GM23338 (cell line): ENCODE measurements at places on chromosomes 5 and 9.
A peak's percentile ranks its signal among the peaks of the same experiment; 100 is the strongest.

DNA sequence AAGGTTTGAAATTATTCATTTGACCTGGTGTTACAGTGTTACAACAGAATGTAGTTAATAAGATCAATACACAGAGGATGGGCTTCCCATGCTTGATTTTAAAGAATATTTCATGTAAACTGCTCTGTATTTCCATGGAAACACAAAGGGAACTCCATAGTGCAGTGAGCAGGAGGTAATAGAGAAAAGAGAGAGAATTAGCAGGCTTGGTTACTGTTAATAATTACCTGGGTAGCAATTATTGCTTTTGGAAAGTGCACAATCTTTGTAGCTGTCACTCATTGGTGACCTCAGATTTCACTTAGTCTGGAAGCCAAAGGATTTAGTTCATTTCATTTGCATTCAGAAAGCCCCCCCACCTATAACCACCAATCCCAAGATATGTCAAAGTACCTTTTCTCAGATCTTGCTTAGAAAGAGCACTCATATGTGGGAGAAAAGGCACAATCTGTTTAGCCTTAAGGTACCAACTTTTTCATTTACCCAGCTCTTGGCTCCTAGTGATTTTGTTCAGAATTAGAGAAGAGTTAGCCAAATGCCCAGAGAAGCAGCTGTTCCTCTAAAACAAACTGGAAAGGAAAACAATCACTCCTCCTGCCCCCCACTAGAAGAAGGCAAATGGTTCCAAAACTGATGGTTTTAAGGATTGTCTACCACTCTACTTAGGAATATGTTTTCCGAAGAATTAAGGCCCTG lies 234.5 kb upstream of the SLC24A2 start:
- no peak for DNase-seq

DNA sequence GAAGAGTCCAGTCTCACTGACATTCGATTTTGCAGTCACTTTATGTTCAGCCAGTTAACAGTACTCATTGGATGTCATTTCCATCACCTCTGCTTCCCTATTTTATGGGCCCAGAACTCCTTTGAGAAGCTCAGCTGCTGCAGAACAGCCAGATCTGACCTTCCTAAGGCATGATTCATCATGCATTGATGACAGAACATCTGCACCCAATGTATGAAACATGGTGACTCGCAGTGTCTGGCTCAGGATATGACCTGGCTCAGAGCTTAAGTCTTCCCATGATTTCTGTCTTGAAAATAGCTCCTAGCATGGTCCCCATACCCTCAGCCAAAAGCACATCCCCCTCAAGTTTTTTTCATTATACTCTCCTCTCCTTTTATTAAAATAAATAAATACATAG lies 92.6 kb upstream of the TRIM32 start:
- DNase-seq, result no peak

- DNase-seq, result no peak
These were observed 2011.3 kb downstream of the EFNA5 start for GRCh38 chr5:105659396-105659795.

DNA sequence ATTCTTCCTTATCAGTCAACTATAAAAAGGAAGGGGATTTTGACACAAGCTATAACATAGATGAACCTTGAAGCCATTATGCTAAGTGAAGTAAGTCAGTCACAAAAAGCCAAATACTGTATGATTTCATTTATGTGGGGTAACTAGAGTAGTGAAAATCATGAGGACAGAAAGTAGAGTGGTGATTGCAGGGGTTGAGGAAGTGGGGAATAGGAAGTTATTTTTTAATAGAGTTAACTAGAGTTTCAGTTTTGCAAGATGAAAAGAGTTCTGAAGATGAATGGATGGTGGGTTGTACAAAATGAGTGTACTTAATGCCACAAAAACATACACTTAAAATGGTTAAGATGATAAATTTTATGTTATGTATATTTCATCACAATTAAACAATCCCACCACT lies 65.4 kb upstream of the FAM174A start:
- no peak for DNase-seq

DNA sequence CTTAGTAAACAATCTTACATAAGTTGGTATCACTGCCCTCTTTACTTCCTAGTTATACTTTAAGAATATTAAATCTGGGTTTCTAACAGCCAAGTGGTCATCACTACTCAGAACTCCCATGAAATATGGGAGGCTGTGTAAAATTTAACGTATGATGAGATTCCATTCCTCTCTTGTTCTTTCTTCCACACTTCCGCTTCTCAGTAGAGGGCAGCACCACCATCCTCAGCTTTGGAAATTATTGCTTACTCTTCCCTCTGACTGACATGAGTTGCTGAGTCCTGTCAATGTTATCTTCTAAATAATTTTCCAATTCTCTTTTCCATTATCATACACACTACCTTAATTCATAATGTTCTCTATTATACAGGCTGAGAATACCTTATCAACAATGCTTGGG lies 194.0 kb downstream of the RFX3 start:
- peak; percentile 34 for DNase-seq

GRCh38 chr9:109886617-109887016 lies 106.6 kb downstream of the PALM2AKAP2 start:
- DNase-seq, result no peak

DNA sequence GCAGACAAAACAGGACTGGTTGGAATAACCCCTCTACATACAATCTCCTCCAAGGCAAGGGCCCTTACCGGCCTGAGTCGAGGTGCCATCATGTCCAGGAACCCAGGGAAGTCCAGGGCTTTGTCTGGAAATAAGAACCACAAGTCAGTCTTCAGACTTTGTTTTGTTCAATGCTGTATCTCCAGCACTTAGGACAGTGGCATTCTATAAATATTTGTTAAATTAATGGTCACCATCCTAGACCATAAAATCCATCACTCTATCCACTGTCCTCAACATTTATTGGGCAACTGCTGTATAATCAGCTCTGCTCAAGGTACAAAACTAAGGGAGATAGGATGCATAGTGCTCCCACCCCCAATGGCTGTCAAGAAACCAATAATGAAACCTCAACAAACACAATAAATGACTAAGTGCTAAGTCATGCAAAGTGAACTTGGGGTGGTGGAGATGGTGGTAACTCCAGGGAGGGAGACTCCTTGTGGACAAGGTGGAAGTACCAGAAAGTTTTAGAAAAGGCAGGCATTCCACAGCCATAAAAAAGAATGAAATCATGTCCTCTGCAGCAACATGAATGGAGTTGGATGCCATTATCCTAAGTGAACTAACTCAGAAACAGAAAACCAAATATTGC lies 5.0 kb downstream of the RELL2 start:
- DNase-seq, result peak; percentile 40

GRCh38 chr5:168030912-168031311 lies 260.5 kb upstream of the WWC1 start:
- DNase-seq, result no peak

DNA sequence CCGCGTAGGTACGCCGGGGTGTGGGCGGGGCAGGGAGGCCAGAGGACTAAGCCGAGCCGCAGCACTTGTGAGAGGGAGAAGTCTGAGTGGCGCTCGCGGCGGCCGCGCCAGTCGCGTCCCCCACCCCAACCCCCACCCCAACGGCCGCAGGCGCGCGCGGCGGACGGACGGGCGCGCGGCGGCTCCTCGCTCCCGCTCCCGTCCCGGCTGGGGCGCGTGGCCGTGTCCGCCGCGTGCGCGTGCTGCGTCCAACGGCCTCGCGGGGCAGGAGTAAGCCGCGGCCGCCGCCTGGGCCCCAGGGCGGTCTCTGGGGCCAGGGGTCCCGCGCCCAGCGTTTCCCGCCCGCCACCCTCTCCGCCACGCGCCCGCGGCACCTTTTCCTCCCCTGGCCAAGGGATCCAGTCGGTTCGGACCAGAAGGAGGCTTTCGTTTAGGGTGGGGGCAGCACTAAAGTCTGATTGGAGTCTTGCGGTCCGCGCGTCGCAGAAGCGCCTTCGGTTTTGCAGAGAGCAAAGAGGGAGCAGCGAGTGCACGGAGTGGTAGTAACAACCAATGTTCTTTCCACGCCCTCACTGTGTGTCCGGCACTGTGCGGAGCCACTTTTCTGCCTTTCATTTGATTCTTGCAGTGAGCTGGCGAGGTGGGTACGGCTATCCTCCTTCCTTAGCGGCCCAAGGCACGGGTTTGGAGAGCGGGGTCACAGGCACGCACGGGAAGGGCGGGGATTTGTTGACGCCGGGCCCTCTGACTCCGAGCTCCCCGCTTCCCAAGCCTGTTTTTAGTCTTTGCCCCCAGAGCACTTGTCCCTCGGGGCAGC lies 483 bp downstream of the G3BP1 start:
- DNase-seq, result peak; percentile 64

- DNase-seq, result no peak
These were observed 104.6 kb upstream of the RETREG1 start for GRCh38 chr5:16721151-16722096.

DNA sequence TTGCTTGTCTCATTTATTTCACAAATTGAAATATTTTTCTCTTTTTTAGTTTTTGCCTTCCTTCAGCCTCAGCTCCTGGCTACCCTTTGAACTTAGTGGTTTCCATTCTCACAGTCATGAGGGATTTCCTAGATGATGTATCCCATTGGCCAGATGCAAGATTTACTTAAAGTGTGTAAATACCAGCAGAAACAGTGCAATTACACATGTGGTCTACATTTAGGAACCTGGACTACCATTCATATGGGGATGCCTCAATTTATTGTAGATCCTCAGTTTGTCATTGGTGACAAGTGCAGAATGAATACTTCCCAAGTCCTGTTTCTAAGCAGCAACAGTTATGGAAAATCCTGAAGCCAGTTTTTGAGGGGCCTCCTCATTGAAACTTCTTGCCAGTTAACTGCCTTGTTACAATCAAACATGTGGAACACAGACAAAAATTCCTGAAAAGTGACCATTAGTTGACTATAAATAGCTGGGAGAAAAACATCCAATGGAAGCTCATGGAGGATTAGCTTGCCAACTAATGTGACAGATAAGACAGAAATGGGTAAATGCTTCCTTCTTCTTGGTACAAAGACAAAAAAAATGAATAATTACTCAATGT lies 113.6 kb upstream of the FER start:
- no peak for DNase-seq

GRCh38 chr9:127503379-127503921 lies 52.1 kb downstream of the LRSAM1 start:
- DNase-seq, result no peak

DNA sequence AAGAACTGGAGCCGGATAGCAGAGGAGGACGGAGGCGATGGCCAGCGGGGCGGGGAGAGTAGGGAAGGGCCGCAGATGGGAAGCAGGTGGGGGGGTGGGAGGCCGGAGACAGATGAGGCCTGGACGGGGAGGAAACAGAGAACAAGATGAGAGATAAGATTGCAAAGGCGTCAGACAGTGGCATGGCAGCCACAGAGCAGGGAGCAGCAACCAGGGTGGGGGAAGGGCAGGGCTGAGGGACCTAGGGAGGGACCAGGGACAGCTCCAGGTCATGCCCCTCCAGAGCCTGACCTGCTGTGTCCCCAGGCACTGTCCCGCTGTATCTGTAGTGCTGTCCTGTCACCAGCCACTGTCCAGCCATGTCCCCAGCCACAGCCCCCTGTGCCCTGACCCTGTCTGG lies 49.6 kb upstream of the LMX1B start:
- no peak for DNase-seq

DNA sequence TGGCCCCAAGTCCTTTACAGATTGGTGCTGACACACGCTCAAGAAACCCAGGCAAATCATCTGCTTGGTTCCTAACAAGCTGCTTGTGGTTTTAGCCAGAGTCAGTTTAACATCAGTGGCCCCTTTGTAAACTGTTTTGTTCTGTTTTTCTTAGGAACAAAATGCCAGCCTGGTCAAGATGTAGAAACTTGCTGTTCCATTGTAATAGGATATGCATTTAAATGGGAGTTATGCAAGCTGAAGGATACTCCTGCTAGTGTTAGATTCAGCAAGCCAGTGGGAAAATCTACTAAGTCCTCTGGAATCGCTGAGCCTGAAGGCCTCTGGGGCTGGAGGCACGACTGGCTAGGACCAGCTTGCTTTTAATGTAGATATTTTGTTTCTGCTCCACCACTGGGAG lies 391.1 kb downstream of the TLE4 start:
- DNase-seq, result peak; percentile 68

DNA sequence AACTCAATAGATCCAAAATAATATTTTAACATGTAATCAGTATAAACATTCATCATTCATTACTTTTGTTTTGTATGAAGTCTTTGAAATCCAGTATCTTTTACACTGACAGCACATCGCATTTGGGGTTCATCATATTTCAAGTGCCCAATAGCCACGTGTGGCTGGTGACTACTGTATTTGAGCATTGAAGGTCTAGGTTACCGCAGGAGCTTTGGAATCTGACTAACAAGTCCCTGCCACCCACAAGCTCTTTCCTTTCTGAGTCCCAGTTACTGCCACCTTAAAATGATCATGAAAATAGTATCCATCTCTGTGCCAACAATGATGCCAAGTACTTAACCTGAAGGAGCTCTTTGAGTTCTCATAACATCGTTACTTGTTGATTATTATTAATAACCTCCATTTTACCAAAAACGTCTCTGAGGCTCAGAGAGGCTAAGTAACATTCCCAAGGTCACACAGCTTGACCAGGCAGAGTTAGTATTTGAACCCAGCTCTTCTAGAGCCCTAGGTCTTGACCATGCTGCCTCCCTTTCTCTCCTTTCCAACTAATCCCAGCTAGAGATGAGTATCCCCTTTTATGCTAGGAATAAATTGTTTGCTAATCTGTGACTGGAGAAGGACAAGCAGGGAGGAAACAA lies 24.2 kb downstream of the ARHGEF37 start:
- no peak for DNase-seq

- DNase-seq, result no peak
These were observed 76.6 kb downstream of the CRB2 start for GRCh38 chr9:123432331-123433236.

DNA sequence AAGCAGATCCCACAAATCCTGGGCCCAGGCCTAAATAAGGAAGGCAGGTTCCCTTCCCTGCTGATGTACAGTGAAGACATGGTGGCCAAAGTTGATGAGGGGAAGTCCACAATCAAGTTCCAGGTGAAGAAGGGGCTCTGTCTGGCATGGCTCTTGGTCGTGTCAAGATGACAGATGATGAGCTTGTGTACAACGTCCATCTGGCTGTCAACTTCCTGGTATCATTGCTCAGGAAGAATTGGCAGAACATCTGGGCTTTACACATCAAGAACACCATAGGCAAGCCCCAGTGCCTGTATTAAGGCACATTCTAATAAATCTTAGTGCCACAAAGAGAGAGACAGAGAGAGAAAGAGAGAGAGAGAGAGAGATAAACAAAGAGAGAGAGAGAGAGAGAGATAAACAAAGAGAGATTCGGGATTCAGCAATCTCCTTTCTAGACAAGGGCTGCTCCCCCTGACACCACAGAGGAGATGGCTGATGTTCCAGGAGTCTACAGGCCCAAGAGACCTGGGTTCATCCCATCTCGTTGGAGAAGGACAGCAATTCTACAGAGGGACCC lies 45.5 kb upstream of the HSPA9 start:
- no peak for DNase-seq

GRCh38 chr9:81552581-81552991 lies 136.8 kb downstream of the TLE1 start:
- no peak for DNase-seq

DNA sequence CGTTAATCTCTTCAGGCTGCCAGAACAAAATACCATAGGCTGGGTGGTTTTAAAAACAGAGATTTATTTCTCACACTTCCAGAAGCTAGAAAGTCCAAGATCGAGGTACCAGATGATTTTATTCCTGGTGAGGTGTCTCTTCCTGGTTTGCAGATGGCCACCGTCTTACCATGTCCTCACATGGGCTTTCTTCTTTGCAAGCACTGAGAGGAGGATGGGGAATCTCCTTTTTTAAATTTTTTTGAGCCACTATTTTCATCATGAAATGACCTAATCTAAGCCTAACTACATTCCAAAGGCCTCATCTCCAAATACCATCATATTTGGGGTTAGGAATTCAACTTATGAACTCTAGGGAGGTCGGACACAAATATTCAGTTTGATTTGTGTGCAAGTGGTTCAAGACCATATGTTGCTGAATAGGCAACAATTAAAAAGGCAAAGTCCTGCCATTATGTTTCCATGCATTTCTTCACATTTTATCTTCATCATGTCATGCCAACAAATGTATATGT lies 371.2 kb downstream of the CDH18 start:
- DNase-seq, result no peak
